H1 (cell line): ENCODE measurements at places on chromosomes 6 and 20. TPM values are rescaled to one million over a fixed set of nuclear protein-coding genes. Genes with fewer than 3 reads are reported as not detected.

DNA sequence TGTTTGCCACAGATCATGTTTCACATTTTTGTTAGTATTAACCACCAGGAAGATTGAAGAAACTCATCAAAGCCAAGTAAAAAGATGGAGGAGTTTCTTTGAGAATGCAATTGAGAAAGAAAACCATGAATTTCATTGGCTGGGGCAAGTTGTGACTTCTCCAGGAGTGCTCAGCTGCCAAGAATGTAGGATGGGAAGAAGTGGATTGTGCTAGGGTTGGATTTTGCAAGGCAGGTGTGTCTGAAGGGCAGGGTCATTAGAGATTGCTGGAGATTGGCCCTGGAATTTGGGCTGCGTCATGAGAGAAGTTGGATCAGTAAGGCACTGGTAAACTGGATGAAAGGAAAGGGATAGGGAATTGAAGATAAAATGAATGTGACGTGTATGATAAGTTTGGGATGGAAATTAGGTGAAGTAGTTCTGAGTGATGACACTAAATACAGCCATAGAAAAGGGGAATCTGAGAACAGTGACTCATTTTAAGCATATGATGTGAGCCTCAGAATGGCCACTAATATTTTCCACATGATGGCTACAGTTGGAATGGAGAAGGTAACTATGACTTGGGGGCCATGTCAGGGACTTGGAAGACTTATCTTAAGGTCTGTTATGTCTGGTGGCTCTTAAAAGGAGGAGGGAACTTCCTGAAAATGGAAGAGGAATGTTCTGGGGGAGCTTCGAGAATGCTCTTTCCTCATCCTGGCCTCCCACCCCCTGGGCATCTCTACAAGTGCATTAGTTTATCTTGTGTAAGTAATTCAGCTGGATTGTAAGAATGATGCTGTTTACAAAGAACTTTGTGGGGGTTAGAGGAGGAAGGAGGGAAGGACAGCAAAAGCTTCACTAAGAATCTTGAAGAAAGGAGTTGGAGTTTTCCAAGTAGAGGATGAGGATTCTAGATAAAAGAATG is 27.8 kb upstream of the ERVFRD-1 start:
- no peaks in the 10 kb centered on the region for H3K27me3 ChIP-seq
- peaks cover 2% of the 10 kb centered on the region for H3K4me1 ChIP-seq
- no peak for DNase-seq
- H3K4me3 ChIP-seq: no peak overlapping the region
- H3K36me3 ChIP-seq: no peaks in the 10 kb centered on the region

SLC22A1 gene
- 0.45 and 0.98 TPM in 2 replicates for total RNA-seq

SLC35D3 gene
- 0.39 and 0.57 TPM in 2 replicates for total RNA-seq

DNA sequence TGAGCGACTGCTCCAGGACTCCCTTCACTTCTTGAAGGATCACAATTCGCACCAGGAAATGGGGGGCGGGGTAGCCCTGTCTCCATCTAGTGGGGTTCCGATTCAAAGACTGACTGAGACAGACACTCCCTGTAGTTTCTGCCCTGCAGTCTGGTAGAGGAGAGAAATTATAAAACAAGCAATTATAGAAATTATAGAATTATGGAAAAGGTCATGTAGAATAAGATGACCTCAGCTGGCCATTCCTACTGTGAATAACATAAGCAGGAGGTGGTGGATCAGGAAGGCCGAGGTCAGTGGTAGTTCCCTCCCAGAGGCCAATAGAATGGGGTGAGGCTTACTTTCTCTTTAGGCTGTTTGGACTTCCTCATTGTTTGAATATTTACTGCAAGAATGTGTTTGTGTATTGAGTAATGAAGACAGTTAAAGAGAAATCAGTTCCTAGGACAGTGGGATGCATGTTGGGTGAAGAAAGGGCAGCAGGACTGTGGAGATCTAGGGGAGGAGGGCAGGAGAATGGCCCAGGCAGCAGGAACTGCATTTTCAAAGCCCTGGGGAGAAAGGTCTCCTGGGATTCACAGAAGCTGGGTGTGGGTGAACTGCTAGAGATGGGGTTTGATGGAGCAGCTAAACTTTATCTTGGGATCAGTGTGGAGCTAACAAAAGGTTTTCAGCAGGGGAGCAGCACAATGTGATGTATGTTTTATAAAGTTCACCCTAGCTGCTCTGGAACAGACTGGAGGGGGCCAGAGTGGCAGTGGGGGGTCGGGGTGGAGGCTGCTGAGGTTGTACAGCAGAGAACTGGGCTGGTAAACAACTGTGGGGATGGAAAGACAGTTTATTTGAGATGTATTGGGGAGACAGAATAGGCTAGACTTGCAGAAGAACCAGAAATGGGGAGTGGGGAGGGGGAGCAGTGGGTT is 2.1 kb downstream of the ZNF341 start:
- H3K27me3 ChIP-seq: no peaks in the 10 kb centered on the region
- H3K36me3 ChIP-seq: no peaks in the 10 kb centered on the region
- H3K27ac ChIP-seq: no peak overlapping the region
- peaks cover 4% of the 10 kb centered on the region for H3K4me1 ChIP-seq

ATP6V1G2 gene
- 2.9 and 3.0 TPM in 2 replicates for total RNA-seq

PAK5 gene
- 0.44 and 0.80 TPM in 2 replicates for total RNA-seq

ADTRP gene
- total RNA-seq: 0.45 TPM in 1 of 2 replicates, not detected in the other

SLC22A23 gene
- 37.1 and 38.4 TPM in 2 replicates for total RNA-seq

GRCh38 chr6:108435391-108435790 is 125.3 kb upstream of the FOXO3 start:
- DNase-seq: no peak
- no peak overlapping the region for H3K4me3 ChIP-seq
- no peak overlapping the region for H3K27ac ChIP-seq
- no peaks in the 10 kb centered on the region for H3K36me3 ChIP-seq
- H3K27me3 ChIP-seq: no peaks in the 10 kb centered on the region
- no peaks in the 10 kb centered on the region for H3K4me1 ChIP-seq

- no peak overlapping the region for H3K4me3 ChIP-seq
- H3K27me3 ChIP-seq: no peaks in the 10 kb centered on the region
- no peak overlapping the region for H3K27ac ChIP-seq
Measured at GRCh38 chr6:113317442-113317841, 539.7 kb upstream of the MARCKS start.

- H3K27me3 ChIP-seq: no peaks in the 10 kb centered on the region
- H3K36me3 ChIP-seq: peaks cover 7% of the 10 kb centered on the region
- H3K4me1 ChIP-seq: peaks cover 21% of the 10 kb centered on the region
Measured at GRCh38 chr6:33116841-33117711, 41.3 kb downstream of the HLA-DPB1 start.

POLR1H gene
- total RNA-seq: 31.5 and 35.7 TPM in 2 replicates

DNA sequence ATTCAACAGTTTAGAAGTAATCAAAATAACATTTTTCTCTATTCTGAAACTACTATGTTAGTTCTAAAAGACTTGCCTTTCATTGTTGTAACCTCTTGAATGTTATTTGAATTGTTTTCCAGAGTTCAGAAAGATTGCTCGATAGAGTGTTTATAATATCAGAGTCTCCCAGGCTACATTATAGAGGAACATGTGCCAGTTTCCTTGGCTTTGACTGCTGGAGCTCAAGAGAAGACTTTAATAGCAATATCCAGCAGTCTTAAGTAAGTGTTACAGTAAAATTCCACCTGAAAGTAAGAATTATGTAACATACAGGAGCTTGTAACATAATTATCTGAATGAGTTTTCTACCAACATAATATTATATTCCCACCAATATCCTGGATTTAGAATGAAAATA is 991.8 kb upstream of the ADGRB3 start:
- H3K27me3 ChIP-seq: no peaks in the 10 kb centered on the region
- no peak overlapping the region for H3K4me3 ChIP-seq
- no peaks in the 10 kb centered on the region for H3K36me3 ChIP-seq
- H3K27ac ChIP-seq: no peak overlapping the region
- H3K4me1 ChIP-seq: no peaks in the 10 kb centered on the region
